ENCODE measurements at places on chromosomes 6 and 20.

DNA sequence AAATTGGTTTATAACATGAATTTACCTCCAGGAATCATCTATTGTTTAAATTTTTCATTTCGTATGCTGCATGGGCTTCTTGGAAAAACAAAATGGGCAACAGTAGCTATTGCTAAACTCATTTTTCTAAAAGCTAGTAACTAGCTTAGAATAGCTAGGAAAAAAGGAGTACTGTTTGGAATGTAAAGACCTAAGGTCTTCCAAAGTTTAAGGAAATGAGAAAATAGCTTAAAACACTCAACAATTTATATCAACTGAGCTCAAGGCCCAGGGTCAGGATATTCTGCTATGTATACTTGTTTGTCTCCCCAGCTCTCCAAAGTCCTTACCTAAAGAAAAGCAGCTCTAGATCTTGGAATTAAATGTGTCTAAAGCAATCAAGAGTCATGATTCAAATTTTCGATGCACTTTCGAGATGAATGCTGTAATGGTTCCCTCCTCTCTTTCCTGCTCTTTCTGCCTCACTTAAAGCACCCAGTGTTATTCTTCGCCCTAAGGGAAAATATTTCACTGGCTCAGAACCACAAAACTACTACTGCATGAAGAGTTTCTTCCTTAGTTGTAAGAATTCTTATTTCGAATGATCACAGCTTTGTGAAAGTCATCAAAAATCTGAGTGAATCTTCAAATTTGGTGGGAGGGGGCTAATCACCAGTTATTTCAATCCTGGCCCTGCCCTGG, 41.6 kb downstream of the LYRM4 start:
- DNase-seq, result no peak

GRCh38 chr20:63333241-63333836, 27.8 kb downstream of the CHRNA4 start:
- no peak for DNase-seq

DNA sequence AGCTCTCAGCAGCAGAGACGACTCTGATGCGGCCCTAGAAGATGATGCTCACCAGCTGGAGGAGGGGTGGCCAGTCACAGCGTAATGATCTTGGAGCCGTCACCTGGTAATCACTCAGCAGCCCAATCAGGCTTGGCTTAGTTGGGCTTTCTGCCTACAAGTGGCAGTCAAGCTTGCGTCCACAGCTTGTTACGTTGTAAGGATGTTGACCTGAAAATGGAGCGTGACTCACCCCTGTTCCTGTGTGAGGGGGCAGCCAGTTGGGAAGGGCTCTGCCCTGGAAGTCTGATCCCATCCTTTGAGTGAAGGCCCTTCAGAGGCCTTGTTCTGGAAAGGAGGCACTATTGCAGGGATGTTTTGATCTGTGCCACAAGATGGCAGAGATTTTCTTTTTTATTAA, 49.8 kb downstream of the SPATA2 start:
- DNase-seq, result no peak

- DNase-seq, result no peak
These were observed 83.3 kb downstream of the SYCP2 start for GRCh38 chr20:59850018-59850641.

DNA sequence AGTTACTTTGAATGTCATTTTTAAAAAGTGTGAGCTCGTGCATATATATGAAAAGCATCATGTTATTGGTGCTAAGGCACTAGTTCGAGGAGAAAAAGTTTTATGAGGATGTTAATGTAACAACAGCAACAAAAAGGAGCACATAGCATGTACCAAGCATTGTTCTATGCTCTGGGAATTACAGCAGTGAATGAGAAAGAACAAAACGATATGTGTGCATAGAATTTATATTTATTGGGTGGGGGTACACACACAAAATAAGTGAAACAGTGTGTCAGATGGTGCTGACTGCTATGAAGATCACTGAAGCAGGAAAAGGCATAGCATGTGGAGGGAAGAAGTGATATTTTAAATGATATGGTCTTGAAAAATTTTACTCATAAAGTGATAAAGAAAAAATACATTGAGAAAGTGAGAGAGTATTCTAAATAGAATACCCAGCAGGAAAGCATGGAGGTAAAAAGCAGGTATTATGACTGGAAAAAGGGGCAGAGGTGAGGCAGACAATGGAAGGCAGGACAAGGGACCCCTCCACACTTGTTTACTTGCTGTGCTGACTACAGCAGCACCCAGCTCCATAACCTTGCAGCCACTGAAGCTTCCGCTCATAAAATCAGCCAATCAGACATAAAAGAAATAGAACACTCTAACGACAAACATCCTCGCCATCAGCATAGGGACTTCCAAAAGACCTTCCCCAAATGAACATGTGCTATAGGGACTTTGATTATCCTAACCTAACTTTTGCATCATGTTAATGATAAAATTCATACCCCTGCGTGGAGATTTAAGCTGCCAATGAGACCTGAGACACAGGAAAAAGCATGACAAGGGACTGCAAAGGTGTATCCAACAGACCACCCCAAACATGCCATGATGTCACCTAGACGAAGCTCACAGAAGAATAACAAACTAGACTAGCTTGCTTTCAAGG, 119.9 kb downstream of the HFE start:
- no peak for DNase-seq

- DNase-seq, result no peak
These were observed 174.2 kb downstream of the TSHZ2 start for GRCh38 chr20:53146201-53146891.

DNA sequence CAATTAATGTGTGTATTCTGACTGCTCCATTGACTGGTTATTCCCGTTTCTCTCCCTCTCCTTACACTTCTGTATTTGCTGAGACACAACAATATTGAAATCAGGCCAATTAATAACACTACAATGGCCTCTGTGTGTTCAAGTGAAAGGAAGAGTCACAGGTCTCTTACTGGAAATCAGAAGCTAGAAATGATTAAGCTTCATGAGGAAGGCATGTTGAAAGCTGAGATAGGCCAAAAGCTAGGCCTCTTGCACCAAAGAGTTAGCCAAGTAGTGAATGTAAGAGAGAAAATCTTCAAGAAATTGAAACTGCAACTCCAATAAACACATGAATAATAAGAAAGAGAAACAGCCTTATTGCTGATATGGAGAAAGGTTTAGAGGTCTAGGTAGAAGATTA, 489.5 kb upstream of the CITED2 start:
- DNase-seq, result no peak

DNA sequence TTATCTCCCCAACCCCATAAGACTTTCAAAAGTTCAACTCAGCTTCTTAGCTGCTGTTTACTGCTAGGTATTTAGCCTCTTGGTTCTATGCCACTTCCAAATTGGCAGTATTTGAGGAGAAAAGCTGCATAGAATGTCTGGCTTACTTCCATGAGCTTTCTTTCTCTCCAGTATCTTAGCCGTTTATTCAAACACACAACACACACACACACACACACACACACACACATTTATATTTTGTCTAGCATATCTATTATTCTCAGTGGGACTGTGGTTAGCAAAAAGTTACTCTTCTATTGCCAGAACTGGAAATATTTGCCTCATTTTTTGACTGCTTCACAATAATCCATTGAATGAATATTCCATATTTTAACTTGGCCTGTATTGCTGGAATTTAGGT, 634.2 kb upstream of the IMPG1 start:
- no peak for DNase-seq
